ENCODE measurements at places on chromosomes 7 and 10.

GRCh38 chr10:30747633-30748032, 118.1 kb upstream of the LYZL2 start:
- DNase-seq, result peak; percentile 86

GRCh38 chr7:53437336-53437735, 401.9 kb downstream of the POM121L12 start:
- no peak for DNase-seq

- no peak for DNase-seq
Observed at GRCh38 chr10:70691611-70692010, 19.3 kb downstream of the ADAMTS14 start.

DNA sequence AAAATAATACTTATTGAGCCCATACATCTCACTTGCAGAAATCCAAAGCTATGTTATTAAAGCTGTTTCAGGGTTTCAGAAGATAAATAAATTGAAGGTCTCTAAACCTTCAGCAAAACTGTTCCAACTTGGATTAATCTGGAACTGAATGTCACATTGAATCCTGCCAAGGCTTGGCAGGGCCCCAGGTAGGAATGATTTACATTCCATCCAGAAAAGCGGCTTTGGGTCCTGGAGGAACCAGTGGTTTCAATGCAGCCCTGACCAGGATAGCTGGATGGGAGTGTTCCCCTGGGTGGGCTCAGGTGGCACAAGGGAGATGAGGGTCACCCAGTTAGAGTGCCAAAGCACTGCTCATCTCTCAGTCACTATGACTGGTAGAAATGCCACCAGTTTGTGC, 37.0 kb upstream of the TMEM72 start:
- DNase-seq, result no peak

- DNase-seq, result no peak
Observed at GRCh38 chr7:14835384-14835783, 67.2 kb downstream of the DGKB start.

GRCh38 chr7:24052572-24053260, 231.3 kb upstream of the NPY start:
- DNase-seq, result peak; percentile 84

GRCh38 chr10:30560326-30560725, 69.2 kb downstream of the LYZL2 start:
- DNase-seq, result no peak

DNA sequence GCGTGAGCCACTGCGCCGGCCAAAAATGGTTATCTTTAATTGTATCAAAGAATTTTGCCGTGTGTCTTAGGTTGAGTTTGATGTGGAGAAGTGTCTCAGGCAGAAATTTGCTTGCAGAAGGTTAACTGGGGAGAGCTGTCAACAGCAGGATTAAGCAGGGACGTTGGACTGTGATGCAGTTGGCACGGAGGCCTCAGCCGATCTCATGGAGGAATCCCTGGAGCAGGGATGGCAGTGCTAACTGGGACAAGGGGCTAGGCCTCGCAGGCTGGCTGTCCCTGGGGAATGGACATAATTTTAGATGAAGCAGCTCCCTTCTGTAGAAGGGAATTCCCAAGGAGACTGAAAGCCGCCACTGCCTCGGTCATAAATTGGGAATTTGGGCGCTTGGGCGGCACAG, 12.3 kb upstream of the KIF5B start:
- DNase-seq, result no peak

DNA sequence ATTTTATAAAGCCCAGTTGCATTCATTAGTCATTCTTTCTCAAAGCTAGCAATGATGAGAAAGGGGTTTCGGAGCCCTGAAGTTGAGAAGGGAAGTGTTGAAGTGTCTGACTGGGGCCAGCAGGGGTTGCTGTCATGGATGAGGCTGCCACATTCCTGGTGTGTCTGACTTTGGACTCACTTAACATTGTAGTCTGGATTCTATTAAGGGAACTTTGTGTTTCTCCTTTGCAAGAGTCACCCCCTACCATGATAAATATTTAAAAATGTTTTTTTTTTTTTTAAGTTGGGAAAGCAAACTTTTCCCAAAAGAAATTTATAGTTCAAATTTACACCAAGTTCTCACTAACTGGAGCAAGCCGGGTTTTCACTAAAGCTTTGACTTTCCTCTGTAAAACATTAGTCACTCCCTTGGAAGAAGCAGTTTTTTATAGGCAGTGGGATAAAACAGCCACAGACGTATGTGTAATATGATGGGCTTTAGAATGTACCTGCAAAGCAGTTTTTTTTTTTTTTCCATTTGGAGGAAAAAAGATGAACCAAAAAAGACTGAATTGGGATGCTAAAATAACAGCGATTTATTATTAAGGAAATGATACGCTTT, 243.6 kb downstream of the TWIST1 start:
- peak; percentile 79 for DNase-seq

DNA sequence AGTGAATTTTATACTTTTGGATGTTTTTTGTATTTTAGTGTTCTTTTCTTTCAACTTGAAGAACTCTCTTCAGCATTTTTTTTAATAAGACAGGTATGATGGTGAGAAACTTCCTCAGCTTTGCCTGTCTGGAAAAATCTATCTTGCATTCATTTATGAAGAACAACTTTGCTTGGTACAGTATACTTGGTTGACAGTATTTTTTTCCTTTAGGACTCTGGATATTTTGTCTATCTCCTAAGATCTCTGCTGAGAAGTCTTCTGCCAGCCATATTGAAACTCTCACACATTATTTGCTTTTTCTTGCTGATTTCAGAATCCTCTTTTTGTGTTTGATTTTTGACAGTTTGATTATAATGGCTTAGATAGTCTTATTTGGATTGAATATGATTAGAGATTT, 405.0 kb upstream of the GHITM start:
- no peak for DNase-seq

DNA sequence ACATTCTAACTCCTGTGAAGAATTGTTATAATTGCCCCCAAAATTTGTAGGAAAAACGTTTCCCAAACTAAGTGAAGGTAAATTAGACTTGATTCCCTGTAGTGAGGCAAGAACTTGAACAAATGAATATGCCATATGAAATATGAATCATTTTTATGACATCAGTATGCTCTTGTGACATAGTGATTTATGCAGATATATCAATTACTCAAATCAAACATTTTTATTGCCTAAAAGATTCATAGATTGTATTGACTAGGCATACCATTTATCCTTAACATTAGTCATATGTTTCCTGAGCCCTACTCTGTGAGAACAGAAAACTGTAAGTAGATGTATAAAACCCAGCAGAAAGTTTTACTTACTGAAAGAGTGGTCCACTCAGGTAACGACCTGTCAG, 245.6 kb downstream of the MALRD1 start:
- no peak for DNase-seq

DNA sequence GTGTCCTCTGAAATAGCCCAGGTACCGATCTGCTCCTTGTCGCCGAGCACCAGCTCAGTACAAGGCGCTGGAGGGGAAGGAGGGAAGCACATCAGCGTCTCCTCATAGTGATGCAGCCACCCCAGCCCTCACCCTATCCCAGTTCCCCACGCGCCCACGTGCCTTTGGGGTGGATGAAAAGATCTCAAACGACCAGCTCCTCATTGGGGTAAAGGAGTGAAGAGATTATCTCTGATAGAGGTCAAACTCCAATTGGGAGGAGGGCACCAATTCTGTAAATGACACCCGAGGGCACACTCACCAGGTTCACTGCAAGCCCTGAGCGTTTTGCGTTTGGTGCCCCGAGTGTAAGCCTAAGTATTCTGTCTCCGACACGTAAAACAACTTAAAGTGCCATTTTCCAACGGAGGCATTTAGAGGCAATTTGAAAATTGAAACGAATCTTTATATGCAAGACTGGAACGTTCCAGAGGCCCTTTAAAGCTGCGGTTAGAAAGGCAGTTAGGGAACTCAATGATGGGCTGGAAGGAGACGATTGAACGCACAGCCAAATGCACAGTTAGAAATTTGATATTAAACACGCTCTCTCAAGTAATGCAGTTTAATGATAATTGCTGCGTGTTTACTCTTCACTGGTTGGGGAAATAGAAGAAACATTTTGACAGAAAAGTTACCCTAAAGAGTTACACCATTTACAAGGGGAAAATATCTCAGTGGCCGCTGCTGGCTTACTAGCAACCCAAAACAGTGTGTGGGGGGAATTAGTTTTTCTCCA, 8.9 kb upstream of the EMX2 start:
- DNase-seq, result peak; percentile 80

- DNase-seq, result no peak
Observed at GRCh38 chr10:17871036-17871435, 61.9 kb downstream of the MRC1 start.

DNA sequence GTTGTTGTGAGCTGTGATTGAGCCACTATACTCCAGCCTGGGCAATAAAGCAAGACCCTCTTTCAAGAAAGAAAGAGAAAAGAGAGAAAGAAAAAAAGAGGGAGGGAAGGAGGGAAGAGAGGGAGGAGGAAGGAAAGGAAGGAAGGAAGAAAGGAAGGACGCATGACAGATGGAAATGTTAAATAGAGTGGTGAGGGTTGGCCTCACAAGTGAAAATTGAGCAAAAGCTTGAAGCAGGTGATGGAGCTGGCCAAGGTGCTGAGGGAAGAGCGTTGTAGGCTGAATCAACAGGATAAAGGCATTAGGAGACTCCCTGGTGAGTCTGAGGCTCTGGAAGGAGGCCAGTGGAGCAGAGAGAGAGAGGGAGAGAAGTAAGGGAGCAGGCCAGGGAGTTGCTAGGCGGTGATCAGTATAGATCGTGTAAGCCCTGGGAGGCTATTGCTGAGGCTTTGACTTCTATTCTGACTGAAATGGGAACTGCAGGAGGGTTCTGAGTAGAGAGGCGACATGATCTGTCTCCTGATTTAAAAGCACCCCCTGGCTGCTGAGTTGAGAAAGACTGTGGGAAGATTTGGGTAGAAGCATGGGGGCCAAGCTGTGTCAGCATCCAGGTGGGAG, 26.5 kb upstream of the TMEM248 start:
- peak; percentile 39 for DNase-seq

DNA sequence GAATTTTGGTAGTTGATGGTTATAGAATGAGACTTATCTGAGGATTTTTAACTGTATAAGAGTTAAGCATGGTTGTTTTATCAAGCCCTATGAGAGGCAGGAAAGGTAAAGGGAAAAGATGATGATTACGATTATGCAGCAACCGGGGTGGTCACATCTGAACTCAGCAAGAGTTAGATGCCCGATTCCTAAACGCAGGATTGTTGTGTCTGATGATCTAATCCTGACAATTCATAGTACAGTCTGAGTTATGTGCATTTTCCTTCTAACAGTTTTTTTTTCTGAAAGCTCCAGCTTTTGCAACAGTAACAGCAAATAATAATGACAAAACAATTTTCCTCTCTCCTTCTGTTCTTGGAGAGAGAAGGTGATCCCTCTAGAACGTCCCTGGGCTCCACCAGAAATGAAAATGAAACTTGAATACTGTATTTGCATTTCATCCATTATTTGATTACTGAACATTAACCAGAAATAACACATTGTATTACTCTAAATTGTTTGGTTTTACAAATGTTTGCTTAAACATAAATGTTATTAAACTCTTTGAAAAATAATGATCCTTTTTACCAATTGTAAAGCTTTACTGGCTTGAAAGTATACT, 176.5 kb upstream of the CCDC6 start:
- peak; percentile 10 for DNase-seq

- no peak for DNase-seq
Observed at GRCh38 chr10:71145352-71145945, 66.9 kb upstream of the UNC5B start.

DNA sequence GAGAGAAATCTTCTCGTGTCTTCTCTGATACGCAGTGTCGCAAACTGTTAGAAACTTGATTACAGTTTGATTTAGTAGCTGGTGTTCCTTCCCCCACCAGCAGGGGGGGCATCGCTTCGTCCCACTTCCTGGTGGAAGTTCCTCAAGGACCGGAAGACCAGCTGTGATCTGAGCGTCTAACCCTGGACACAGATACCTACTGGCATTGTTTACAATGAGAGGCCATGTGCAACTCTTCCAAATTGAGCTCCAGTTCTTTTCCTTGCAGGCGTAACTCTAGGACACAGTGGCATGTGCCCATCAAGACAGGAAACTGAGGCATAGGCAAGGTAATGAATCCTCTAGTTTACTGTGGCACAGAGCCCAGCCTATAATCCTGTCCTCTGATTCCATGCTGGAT, 219.0 kb downstream of the CCDC3 start:
- peak; percentile 25 for DNase-seq

DNA sequence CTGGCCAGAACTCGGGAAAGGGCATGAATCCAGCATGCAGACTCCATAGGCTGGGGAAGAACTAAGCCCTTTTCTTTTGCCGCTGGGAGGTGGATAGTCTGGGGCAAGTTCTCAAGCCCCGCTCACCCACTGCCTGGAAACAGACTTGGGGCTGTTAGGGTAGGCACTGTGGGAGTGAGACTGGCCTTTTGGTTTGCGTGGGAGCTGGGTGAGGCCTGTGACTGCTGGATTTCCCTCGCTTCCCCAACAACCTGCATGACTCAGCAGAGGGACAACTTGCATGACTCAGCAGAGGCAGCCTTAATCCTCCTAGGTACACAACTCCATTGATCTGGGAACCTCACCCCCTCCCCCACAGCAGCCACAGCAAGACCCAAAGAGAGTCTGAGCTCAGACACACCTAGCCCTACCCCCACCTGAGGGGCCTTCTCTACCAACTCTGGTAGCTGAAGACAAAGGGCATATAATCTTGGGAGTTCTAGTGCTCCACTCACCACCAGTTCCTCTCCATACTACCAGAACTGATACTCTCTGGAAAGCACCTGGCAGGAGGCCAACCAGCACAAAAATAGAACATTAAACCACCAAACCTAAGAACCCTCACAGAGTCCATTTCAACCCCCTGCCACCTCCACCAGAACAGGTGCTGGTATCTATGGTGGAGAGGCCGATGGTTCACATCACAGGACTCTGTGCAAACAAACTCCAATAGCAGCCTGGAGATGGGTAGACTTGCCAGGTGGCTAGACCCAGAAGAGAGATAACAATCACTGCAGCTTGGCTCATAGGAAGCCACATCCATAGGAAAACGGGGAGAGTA, 81.4 kb upstream of the LAMB4 start:
- DNase-seq, result peak; percentile 53

- no peak for DNase-seq
Observed at GRCh38 chr10:33125522-33126517, 167.8 kb upstream of the ITGB1 start.

DNA sequence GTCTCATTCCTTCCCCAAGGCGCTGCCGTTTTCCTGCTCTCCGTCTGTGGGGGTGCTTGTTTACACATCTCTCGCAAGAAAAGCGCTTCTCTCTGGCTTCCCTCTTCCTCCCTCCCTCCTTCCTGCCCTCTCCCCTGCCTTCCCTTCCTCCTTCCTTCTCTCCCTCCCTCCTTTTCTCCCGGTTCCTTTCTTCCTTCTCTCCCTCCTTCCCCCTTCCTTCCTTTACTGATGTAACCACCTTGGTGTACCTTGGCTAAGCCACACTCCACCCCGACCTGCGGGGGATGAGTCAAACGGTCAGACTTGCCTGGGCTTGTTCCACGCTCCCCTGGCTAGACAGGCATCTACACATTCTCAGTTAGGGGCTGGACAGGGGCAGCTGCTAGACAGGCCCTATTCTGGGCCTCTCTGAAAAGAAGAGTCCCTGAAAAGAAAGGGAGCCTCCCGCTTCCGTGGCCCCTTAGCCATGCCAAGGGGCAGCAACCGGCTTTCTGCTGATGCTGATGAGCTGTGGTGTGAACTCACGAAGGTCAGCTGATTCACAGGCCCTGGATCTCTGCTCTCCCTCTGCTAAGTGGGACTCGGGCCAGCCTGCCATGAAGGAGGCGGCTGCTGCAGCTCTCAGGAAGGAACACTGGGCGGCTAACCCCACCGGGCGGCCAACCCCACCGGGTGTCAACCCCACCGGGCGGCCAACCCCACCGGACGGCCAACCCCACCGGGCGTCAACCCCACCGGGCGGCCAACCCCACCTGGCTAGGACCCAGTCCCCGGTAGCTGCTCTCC, 216.8 kb downstream of the TCERG1L start:
- DNase-seq, result peak; percentile 0

GRCh38 chr7:69882269-69882668, 284.0 kb downstream of the AUTS2 start:
- DNase-seq, result no peak
